ENCODE measurements at places on chromosomes 4 and X.

- no peak for DNase-seq
Observed at GRCh38 chr4:169968999-169969398, 57.2 kb downstream of the MFAP3L start.

DNA sequence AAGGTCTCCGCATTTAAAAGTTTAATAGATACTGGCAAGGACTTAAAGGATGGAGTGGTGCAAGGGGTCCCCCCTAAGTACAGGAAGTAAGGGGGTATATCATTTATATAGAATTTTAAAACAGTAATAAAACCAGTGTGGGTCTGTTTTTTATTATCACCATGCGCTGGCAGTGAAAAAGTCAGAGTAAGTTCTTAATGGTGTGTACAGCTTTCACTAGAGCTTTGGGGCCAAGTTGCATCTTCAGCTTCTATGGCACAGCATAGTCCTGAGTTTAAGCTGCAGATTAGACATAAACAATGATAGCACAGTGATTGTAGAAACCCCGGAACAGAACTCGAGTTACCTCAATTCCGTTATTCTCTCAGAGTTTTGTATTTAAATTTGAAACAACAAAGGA lies 27.6 kb downstream of the RHOH start:
- DNase-seq, result no peak

DNA sequence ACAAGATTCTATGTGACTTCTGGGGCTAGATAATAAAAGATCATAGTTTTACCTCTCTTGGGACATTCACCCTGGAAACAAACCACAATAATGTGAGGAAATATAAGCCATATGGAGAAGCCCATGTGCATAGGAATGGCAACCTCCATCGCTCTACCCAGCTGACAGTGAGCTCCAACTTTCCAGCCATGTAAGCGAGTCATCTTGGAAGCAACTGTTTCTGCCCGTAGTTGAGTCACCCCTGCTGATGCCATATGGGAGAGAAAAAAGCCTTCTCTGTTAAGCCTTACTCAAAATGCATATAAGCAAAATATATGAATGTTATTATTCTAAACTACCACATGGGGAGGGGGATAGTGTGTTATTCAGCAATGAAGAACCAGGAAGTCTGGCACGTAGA lies 31.4 kb upstream of the RELL1 start:
- no peak for DNase-seq

- DNase-seq, result no peak
Observed at GRCh38 chr4:139299536-139299935, 1.8 kb upstream of the NAA15 start.

DNA sequence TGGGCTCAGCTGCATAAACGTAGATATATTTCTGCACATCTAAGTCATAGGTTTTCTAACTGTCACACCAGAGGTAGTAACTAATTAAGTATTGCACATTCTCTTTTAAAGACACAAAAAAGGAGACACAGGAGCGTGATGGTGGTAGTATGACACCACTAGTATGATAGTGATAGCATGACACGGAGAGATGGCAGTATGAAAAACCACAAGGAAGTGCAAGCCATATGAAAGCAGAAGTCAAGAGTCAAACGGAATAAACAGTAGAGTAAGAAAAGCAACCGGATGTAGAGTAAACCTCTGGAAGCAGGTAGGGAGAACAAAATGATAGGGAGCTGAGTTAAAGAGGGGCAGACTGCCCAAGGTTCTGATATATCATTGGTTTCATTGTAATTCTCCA lies 382.2 kb upstream of the INTU start:
- no peak for DNase-seq

GRCh38 chrX:154354516-154354915 lies 19.9 kb downstream of the FLNA start:
- no peak for DNase-seq

DNA sequence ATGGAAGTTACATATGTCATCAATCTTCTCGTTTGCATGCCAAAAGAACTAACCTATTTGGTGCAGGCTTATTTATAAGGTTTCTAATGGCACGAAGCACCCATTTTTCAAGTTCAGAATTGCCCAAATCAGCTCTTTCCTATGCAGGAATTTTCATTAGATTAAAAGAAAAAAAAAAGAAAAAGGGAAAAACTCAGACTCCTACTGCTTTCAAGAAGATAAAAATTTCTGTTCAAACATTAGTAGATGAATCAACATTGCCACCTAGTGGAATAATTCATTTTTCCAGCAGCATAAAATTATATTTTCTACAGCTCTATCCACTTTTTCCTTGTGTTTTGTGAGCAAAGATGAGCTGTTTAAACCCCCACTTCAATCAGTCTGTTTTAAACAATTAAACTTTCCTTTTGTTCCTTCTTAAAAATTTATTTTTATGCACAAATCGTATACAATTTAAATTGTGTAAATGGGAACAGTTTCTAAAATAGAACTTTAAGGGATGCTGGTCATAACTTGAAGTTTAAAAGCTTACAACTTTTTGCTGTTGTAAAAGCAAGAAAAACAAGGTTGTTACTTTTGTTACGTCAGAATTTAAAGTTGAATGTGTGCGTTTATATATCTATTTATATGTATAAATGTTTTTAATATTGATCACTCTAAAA lies 309.9 kb downstream of the ARAP2 start:
- DNase-seq, result no peak

DNA sequence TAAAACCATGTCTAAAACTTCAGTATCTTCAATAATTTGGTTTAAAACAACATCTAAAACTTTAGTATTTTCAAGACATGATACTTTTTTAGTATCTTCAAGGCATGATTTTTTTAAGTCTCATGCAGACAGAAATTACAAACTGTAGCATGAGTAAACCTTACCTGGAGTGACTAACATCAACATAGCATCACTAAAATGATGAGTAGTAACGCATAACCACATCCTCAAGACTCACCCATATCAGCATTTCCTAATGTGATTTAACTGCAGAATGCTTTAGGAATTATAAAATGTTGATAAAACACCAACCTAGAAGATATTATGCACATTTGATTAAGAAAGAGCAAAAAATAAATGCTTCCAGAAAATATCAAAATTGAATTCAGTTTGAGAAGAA lies 19.7 kb upstream of the EDNRA start:
- no peak for DNase-seq

DNA sequence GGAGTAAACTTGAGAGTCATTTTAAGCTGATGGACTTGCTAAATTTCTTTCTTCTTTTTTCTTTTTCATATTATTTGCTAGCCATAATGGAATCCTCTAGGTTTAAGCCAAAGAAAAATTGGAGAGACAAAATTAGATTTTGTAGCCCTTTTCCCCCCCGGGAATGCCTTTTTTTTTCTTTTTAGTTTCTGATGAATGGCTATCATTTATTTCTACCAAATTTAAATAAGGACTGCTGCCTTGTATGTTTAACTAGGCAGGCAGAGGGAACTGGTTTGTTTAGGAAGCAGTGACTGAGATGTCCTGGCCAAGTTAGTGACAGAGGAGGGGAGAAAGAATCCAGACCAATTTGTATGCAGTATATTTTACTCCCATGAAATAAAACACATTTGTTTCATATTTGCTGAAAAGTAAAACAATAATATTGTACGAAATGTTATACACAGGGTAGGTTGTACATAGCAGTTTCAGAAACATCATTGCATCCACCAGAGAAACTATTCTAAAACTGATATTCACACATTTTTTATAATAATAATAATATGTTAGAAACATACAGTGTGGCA lies 5.7 kb downstream of the PITX2 start:
- no peak for DNase-seq

DNA sequence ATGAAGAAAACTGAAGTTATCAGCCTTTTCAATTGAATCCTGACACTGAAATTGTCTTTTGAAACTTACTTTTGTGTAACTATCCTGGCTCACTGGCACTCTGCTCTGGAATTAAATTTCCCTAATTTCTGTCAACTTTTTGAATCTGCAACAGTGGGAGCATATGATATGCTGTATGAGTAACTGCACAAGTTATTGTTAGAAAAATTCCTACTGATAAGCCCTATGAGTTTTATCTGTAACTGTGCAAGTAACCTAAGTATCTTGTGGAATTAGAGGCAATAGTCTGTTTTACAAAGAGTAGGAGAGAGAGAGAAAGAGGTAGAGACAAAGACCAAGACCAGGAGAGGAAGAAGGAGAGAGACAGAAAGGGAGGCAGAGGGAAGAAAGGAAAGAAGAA lies 9.2 kb upstream of the HPGD start:
- no peak for DNase-seq

DNA sequence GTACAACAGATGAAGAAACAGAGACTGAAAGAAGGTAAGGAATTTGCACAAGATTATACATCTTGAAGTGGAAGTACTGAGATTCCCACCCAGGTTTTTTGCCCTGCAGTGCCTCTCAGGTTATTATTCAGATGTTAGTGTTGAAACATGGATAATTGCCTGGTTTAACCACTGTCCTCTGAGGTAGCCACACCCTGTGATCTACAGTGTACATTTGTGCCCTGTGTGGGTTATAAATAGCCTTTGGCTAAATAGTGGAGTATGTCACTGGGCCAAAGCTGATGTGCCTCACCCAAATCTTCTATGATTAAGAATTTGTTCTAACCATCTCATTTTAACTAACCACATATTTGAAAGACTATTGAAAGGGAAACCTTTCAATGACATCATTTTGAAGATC lies 5.4 kb upstream of the ASB5 start:
- DNase-seq, result no peak

DNA sequence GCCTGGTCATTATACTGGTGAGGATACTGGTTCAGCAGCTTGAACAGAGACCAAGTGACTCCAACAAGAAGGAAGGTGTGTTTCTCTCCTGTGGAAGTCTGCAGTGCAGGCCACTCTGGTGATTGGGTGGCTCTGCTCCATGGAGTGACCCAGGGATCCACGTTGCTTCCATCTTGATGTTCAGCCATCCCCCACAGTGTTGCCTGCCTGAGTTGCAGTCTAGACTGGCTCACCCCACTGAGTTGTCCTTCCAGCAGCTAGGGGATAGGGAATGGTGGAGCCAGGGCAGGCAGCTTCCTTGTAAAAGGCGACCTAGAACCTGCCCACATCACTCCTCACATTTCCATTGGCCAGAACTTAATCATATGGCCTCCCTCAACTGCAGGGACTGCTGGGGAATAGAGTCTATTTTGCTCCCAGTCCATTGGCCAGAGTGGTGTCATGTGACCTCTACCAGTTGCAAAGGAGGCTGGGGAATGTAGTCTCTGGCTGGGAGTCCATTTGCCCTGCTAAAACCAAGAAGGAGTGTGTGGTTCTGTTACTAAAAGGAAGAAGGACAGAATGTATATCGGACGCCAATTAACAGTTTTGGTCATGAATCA lies 8.0 kb downstream of the MAN2B2 start:
- no peak for DNase-seq

- DNase-seq, result no peak
Observed at GRCh38 chr4:92210906-92211305, 92.9 kb upstream of the GRID2 start.

- DNase-seq, result no peak
Observed at GRCh38 chrX:20325786-20326388, 59.2 kb upstream of the RPS6KA3 start.

GRCh38 chr4:130043732-130044160 lies 947.8 kb downstream of the C4orf33 start:
- DNase-seq, result no peak

- no peak for DNase-seq
Observed at GRCh38 chr4:111924696-111925095, 220.6 kb upstream of the FAM241A start.

DNA sequence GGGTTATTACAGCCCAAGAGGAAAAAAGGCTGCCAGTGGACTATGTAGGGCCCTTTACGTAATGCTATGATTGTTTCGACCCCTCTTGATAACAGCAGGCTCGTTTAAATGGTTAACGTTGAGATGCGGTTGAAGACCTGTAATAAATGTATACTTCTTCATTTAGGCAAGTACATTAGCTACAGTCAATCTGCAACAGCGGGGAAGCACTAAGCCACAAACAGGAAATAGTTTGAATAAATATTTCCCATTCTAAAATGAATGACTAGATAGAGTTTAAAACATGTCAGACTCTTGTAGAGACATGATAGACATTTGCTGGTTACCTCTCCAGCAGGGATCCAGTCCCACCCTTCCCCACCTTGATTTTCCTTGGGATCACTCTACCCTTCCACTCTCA lies 38.1 kb upstream of the STIM2 start:
- no peak for DNase-seq

DNA sequence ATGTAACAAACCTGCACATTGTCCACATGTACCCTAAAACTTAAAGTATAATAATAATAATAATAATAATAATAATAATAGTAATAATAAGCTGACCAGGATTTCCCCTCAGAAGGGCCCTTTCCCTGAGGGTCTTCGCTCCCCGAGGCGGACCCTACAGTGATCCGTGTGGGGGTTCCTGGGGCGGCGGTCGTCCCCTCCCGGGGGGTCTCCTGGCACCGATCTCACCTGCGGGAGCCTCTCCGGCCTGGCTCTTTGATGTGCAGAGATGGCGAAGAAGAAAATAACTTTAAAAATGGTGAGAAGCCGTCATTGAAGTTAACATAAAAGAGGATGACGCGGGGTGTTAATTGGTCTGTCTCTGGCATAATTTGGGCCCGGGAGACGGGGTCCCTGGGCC lies 48.2 kb upstream of the PPP2R3B start:
- no peak for DNase-seq

- DNase-seq, result no peak
Observed at GRCh38 chr4:154490234-154490582, 1.4 kb downstream of the DCHS2 start.

DNA sequence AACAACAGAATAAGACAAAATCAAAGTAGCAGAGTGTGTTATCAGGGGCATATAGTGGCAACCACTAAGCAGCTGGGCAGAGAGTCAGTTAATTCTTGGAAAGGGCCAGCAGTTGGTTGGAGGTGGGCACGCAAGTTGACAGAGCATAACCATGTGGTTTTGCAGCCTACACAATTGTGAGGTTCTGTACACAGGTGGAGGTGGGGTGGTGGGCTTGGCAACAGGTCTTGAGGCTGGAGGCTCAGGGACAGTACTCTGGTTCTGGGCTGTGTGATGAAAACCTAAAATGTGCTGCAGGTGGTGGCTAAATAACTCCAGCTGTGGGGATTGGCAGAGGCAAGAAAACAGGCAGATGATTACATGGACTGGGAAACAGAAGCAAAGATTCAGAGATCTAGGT lies 1112.7 kb downstream of the PDHA2 start:
- no peak for DNase-seq
